ENCODE measurements at places on chromosomes 5 and 9. TPM values are rescaled to one million over a fixed set of nuclear protein-coding genes. Genes with fewer than 3 reads are reported as not detected.

Gene ANAPC2
- 44.8 TPM for polyA plus RNA-seq

Gene FGF10
- not detected for polyA plus RNA-seq

Gene PCDHB5
- 0.49 TPM for polyA plus RNA-seq

Gene ELOVL7
- 0.01 TPM for polyA plus RNA-seq

Gene ESM1
- 214 TPM for polyA plus RNA-seq

Gene C1QTNF3
- 1.3 TPM for polyA plus RNA-seq

Gene KCNN2
- polyA plus RNA-seq, result 0.32 TPM

Gene SQSTM1
- polyA plus RNA-seq, result 302 TPM

Gene RAD50
- 5.2 TPM for polyA plus RNA-seq

Gene KIF20A
- 36.6 TPM for polyA plus RNA-seq

Gene CBY3
- not detected for polyA plus RNA-seq

Gene NR5A1
- not detected for polyA plus RNA-seq

Gene SPATA31A7
- polyA plus RNA-seq, result not detected

Gene UTP15
- polyA plus RNA-seq, result 9.2 TPM

Gene TNFSF8
- polyA plus RNA-seq, result not detected

Gene BAAT
- not detected for polyA plus RNA-seq

Gene CMYA5
- polyA plus RNA-seq, result 0.04 TPM

Gene PDLIM4
- polyA plus RNA-seq, result 193 TPM

Gene AGXT2
- polyA plus RNA-seq, result not detected

Gene PCDHA13
- not detected for polyA plus RNA-seq

Gene FBXW11
- polyA plus RNA-seq, result 30.7 TPM

Gene ABO
- polyA plus RNA-seq, result not detected

Gene KLHL3
- 7.5 TPM for polyA plus RNA-seq

Gene TRIP13
- polyA plus RNA-seq, result 14.9 TPM

Gene GRAMD2B
- 2.0 TPM for polyA plus RNA-seq

Gene FSTL4
- polyA plus RNA-seq, result 0.21 TPM

Gene REXO4
- polyA plus RNA-seq, result 19.5 TPM

Gene OR5C1
- not detected for polyA plus RNA-seq

Gene CARD9
- polyA plus RNA-seq, result 0.19 TPM

Gene GARNL3
- polyA plus RNA-seq, result 1.4 TPM

Gene HNRNPA0
- 13.4 TPM for polyA plus RNA-seq

Gene LHX3
- not detected for polyA plus RNA-seq

Gene IFNB1
- polyA plus RNA-seq, result not detected

Gene CD274
- polyA plus RNA-seq, result 25.4 TPM

Gene FGD3
- polyA plus RNA-seq, result not detected

Gene ZBTB6
- 1.6 TPM for polyA plus RNA-seq

Gene BARHL1
- not detected for polyA plus RNA-seq

All from endothelial cell of umbilical vein (primary cell).